ENCODE measurements at places on chromosomes 5 and 9. TPM values are rescaled to one million over a fixed set of nuclear protein-coding genes. Genes with fewer than 3 reads are reported as not detected.

- no peak for DNase-seq
Observed at GRCh38 chr5:42598311-42598710, 158.3 kb upstream of the CCDC152 start.

Gene SAXO1
- not detected for total RNA-seq

Gene FEM1C
- total RNA-seq, result 13.7 TPM

Gene PCDHGA6
- 21.6 TPM for total RNA-seq

- DNase-seq, result no peak
Observed at GRCh38 chr5:160167624-160168165, 48.4 kb upstream of the PWWP2A start.

Measured in A673 (cell line).